ENCODE measurements at places on chromosomes 4 and X. TPM values are rescaled to one million over a fixed set of nuclear protein-coding genes. Genes with fewer than 3 reads are reported as not detected.
A peak's percentile ranks its signal among the peaks of the same experiment; 100 is the strongest.

TMSB15C gene
- polyA plus RNA-seq, result 3.8 TPM

GRCh38 chr4:75512386-75513211, 1.6 kb downstream of the RCHY1 start:
- peaks cover 21% of the 10 kb centered on the region for H3K36me3 ChIP-seq
- peak overlapping the region; percentile 66 for H3K4me3 ChIP-seq
- peak overlapping the region; percentile 88 for H3K27ac ChIP-seq
- no peaks in the 10 kb centered on the region for H3K27me3 ChIP-seq

GRCh38 chr4:76504613-76505465, 69.8 kb downstream of the SHROOM3 start:
- no peaks in the 10 kb centered on the region for H3K27me3 ChIP-seq
- no peak overlapping the region for H3K27ac ChIP-seq
- no peaks in the 10 kb centered on the region for H3K36me3 ChIP-seq
- DNase-seq, result peak; percentile 75

DNA sequence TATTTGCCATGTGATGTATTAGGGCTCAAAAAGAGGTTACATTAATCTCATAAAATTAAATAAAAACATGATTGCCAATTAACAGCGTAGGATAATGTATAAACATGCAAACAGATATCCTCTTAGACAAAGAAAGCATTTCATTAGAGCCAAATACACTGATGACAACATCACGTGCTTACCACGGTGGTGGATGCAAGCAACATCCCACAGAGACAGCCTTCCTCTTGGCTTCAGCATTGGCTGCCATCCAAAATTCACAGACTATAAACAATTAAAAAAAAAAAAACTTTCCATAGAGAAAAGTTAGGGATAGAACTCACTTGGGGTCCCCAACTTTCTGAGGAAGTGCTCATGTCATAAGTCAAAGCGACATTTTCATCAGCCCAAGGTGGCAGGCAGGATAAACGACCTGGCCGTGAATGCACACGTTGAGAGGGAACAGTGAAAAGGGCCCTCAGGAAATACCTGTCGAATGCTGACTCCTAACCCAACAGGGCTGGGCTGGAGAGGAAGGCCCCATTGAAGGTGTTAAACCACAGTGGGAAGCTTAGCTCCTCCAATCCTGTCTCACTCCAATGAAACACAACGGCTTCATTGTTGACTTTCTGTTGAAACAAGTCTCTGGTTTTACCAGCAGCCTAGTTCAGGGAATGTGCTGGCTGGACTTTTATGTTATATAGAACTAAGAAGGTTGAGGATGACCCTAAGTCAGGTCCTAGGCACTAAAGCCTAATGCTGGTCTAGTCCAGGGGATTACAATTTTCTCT, 48.4 kb downstream of the IDS start:
- H3K36me3 ChIP-seq, result no peaks in the 10 kb centered on the region
- no peaks in the 10 kb centered on the region for H3K4me1 ChIP-seq
- DNase-seq, result no peak
- H3K4me3 ChIP-seq, result no peak overlapping the region

FAAH2 gene
- polyA plus RNA-seq, result 2.0 TPM

GRCh38 chr4:145830699-145831098, 107.9 kb downstream of the ZNF827 start:
- peaks cover 25% of the 10 kb centered on the region for H3K36me3 ChIP-seq
- H3K4me3 ChIP-seq, result no peak overlapping the region
- H3K4me1 ChIP-seq, result no peaks in the 10 kb centered on the region

GRCh38 chrX:118534716-118535493, 39.3 kb downstream of the DOCK11 start:
- no peaks in the 10 kb centered on the region for H3K27me3 ChIP-seq
- no peak overlapping the region for H3K4me3 ChIP-seq
- no peaks in the 10 kb centered on the region for H3K36me3 ChIP-seq
- no peak for DNase-seq
- H3K27ac ChIP-seq, result no peak overlapping the region

GRPR gene
- polyA plus RNA-seq, result 0.52 TPM

DNA sequence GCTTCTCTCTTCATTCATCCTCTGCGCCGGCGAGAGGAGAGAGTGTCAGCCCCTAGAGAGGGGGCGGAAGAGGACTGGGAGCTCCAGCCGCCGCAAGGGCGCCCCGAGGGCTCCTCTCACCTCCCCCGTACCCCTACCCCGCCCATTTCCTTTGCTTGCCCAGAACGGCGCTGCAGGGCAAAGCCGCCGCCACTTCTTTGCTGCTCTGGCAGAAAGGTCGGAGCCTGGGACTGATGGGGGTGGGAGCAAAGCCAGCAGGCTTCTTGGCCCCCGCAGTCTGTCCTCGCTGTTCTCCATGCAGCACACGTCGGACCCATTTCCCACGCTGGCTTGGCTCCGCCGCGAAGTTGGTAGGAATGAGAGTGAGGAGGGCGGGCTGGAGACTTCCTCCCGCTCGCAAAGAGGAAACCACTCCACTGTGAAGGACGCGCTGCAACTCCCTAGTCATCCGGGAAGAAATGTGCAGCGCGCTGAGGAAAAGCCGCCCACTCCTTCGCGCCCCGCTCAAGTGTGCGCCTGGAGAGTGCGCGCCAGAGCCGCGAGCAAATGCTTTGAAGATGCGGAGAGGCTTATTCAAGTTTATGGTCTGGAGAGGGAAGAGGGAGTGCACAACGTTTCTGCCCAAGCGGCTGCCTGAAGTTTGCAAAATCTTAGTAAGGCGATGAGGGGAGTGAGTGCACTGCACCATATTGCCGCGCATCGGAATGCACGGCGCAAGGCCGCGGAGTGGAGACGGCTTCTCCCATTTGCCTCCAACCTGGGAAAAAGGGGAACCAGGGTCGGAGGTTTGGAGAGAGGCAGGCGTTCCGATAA, 2.8 kb upstream of the PCDH7 start:
- H3K27me3 ChIP-seq, result no peaks in the 10 kb centered on the region
- DNase-seq, result peak; percentile 72
- peaks cover 3% of the 10 kb centered on the region for H3K4me1 ChIP-seq
- peak overlapping the region; percentile 92 for H3K4me3 ChIP-seq
- peak overlapping the region; percentile 88 for H3K27ac ChIP-seq

- H3K4me1 ChIP-seq, result no peaks in the 10 kb centered on the region
- DNase-seq, result no peak
- no peaks in the 10 kb centered on the region for H3K27me3 ChIP-seq
- H3K27ac ChIP-seq, result no peak overlapping the region
These were observed 84.4 kb upstream of the FAT1 start for GRCh38 chr4:186807808-186808629.

DNA sequence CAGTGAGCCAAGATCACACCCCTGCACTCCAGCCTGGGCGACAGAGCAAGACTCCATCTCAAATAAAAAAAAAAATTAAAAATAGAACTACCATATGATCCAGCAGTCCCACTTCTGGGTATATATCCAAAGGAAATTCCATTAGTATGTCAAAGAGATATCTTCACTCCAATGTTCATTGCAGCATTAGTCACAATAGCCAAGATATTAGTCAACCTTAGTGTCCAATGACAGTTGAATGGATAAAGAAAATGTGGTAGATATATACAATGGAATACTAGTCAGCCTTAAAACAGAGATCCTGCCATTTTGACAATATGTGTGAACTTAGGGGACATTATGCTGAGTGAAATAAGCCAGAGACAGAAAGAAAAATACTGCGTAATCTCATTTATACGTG, 49.4 kb downstream of the C4orf46 start:
- no peaks in the 10 kb centered on the region for H3K4me1 ChIP-seq
- no peaks in the 10 kb centered on the region for H3K36me3 ChIP-seq
- no peak overlapping the region for H3K4me3 ChIP-seq

GRCh38 chrX:151974336-151975227, at the start of gene GABRE:
Gene GABRE (minus strand): TSS chrX:151974676. CDS start chrX:151974625, 51 bp downstream.
- no peaks in the 10 kb centered on the region for H3K36me3 ChIP-seq
- H3K4me3 ChIP-seq, result peak within 1 kb of the TSS; percentile 34
- peak; percentile 56 for DNase-seq
- H3K27ac ChIP-seq, result no peak within 1 kb of the TSS
- H3K27me3 ChIP-seq, result peaks cover 7% of the 10 kb centered on the region
- no peaks in the 10 kb centered on the region for H3K4me1 ChIP-seq

NAP1L2 gene
- 2.7 TPM for polyA plus RNA-seq

Measured in cardiac muscle cell (in vitro differentiated cells and primary cell).